ENCODE measurements at places on chromosomes 5 and 9.

GRCh38 chr5:129115680-129116079 lies 21.1 kb downstream of the ISOC1 start:
- DNase-seq, result no peak

GRCh38 chr5:36575361-36575781 lies 31.0 kb upstream of the SLC1A3 start:
- DNase-seq, result no peak

DNA sequence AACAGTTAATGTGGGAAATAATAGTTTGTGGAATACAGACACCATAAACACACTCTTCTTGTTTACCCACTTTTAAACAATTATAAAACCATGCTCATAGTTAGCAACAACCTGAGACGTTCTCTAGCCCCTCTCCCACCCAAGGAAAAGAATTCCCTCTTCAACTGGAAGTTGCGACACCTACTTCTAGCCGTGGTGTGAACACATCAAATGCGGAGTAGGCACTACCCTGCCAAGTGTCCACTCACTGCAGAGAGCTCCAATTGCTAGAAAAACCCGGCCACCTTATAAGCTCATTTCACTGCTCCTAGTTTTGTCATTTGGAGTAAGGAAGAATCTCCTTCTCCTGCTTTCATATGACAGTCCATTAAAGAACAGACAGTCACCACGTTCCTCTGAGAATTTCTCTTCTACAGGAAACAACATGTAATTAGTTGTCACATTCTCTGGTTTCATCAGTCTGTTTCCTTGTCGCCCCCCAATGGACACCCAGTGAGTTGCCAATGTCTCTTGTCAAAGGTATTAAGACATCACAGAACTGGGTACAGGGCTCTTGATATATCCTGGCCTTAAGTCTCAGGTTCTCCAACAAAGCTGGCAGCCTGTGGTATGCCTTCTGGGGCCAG lies 47.3 kb downstream of the PRLR start:
- DNase-seq, result peak; percentile 61

DNA sequence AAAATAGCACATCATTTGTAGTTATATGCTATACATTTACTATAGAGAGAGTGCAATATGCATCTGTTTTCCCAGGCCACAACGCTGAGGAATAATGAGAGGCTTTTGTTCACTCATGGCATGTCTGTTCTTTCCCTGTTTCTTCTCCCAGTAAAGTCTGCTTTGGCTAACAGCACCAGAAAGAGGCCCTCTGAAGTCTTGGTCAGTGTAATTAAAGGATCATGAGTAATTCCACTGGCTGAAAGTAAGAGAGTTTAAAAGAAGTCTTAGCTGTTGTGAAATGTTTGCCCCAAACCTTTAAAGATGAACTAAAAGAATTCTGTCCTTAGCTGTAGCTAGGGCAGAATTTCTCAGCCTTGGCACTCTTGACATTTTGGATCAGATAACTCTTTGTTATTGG lies 228.8 kb downstream of the TLE4 start:
- no peak for DNase-seq

DNA sequence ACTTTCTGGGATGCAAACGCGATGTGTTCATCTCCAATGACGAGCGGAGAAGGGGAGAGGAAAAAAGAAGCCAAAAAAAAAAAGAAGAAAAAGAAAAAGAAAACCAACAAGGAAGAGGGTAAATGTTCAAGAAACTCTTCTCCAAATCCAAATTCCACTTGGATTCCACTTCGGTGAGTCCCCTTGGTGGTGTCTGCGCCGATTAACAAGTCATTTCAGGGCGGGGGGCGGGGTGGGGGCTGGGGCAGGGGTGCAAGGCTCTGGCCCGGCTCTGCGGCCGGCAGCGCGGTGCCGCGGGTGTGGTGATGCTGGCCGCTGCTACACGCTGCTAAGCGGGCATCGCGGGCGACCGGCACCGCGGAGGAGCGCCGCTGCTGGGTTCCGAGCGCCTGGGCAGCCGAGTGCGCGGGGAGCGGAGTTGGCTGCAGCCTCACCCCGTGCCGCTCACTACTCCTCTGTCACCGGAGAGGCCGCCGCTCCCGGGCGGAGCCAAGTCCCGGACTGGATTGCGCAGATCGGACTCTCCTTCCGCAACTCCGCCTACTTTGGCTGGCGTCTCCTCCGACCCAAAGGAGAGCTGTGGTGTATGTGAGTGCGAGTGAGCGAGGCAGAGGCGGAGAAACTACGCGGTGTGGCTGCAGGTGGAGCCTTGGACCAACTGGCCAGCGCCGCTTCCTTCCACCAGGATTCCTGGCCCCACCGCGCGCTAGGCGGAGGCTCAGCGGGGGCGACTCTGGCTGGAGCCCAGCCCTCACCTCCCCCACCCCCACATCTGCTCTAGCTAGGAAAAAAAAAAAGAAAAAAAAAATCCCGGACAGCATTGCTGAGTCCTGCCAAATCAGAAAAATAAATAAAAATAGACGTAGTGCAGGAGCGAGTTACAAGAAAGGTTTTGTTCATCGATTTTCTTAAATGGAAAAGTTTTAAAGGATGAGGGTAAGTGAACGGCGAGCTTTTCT lies at the start of gene SEMA6A:
TSS of gene SEMA6A (minus strand) at position 457 of the 959 bp plus-strand sequence. CDS start 69,879 bp downstream, outside the sequence.
- DNase-seq, result peak; percentile 91

DNA sequence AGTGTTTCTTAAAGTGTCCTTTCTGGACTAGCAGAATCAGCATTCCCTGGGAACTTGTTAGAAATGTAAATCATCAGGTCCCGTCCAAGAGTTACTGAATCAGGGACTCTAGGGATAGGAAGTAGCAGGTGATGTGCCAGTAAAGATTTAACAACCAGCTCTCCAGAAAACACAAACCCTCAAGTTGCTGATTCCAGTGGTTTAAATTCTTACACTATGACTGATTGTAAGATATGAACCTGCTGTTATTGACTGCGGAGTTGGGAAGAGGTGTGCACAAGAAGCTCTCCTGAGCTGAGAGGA lies 39.1 kb upstream of the BASP1 start:
- DNase-seq, result no peak

DNA sequence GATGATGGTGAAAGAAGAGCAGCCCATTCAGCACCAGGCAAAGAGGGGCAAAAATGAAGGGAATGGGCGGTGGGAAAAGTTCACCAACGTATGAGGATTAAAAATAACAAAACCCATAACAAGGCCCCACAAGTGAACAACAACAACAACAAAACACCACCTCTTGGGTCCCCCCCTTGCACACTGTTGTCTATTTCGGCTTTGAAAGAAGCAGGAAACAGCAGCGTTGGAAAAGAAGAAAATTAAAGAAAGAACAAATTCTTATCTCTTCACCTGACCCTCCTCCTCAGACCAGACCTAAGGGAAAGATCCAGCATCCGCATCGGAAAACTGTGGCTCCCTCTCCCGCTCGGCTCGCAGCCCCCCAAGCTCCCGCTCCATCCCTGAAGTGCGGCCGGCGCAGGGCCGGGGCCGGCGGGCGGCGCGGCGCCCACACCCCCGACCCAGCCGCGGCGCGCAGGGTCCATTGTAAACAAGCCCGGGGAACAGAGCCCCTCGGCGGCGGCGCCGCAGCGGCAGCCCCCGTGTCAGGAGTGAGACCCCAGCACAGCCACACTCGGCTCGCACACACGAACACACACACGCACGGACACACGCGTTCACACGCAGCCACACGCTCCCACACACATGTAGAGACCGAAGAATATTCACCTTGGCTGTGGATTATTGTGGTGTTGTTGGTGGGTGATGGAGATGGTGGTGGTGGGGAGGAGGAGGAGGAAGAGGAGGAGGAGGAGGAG lies 535 bp downstream of the RFX3 start:
- DNase-seq, result no peak

GRCh38 chr5:73218552-73219171 lies 45.7 kb downstream of the TMEM174 start:
- no peak for DNase-seq
